ENCODE measurements at places on chromosomes 5 and 9.

DNA sequence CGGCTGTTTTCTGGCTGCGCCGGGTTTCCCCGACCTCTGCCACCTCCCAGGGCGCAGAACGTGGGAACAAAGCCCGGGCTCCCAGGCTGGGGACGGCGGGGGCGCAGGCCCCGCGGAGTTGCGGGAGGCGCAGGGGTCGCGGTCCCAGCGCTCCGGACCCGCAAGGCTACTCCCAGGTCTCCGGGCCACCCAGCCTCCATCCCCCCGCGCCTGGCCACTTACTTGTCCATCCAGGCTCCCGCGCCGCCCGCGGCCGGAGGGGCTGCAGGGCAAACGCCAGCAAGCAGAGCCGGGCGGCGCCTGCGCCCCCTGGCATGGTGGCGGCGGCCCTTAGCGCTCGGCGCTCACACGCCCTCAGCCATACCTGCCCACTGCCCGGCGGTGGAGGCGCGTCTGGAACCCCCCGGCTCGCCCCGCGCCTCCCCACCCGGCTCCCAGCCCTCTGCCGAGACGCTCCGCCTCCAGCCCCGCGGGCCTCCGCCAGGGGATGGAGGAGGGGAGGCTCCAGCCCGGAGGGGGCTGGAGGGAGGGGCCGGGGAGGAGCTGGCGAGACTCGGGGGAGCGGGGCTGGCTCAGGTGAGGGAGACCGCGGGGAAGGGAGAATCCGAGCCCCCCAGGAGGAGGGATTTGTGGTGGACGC is at the start of gene ADAM19:
ADAM19 (minus strand) TSS at position 395 of the 640 bp plus-strand sequence; CDS start at position 316, 79 bp downstream.
- no peak for DNase-seq

DNA sequence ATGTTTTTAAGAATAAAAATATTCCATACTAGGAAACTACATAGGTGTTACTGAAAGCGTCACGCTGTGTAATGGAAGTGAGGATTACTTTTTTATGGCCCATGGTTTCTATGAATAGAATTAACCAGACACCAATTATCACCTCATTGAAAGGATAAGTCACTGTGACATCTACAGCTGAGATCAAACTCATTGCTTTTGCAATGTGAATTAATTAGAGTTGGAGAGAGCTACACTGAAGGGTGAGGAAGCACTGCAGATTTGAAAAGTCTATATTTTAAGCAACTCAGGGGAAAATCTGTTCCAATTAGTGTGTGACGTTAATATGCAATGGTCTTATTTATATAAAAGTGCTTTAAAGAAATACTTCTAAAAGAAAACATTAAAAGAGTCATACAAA is 1300.1 kb upstream of the DMAC1 start:
- no peak for DNase-seq

DNA sequence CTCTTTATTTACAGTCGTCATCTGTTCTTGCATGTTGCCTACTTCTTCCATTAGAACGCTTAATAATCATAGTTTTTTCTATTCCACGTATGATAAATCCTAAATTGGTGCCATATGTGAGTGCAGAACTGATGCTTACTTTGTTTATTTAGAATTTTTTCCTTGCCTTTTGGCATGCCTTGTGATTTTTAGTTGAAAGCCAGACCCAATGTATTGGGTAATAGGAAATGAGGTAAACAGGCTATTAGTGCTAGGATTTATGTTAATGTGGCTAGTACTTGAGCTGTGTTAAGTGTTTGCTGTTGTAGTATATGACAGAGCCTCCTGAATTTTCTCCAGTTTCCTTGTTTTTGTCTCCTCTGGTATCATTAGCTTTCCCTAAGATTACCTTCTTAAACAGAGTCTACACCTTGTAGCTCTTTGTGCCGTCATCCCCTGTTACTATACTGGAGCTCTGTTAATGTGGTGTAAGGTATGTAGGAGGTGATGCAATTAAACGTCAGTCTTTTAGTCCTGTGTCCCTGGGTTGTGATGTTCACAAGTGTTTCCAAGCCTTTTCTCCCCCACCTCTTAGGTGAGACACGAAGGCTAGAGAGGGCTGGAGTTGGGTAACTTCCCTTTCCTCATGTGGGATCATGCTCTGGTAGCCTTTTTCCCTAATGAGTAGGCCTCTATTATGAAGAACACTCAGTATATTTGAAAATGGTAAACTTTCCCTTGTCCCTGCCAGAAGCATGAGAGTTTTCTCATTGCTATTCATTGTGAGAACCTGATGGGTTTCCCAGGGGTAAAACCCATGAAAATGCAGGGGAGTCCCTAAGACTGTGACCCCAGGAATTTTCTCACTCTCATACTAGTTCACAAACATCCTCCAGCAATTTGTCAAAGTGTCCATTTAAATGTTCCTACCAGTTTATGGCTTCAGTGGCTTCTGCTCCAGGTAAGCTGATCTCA is 21.2 kb downstream of the SPATA31D3 start:
- DNase-seq = no peak

DNA sequence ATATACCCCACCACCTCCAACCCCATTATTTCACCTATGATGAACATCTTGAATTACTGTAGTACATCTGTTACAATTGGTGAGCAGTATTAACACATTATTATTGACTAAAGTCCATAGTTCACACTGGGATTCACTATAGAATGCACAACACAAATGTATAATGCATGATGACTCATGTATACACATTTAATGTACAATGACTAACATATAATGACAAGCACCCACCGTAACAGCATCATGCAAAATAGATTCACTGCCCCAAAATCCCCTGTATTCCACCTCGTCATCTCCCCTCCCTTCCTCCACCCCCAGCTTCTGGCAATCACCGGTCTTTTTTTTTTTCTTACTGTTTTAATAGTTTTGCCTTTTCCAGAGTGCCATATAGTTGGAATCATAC is 47.1 kb upstream of the NEK6 start:
- no peak for DNase-seq

- no peak for DNase-seq
Observed at GRCh38 chr5:73182307-73182706, 9.3 kb downstream of the TMEM174 start.

DNA sequence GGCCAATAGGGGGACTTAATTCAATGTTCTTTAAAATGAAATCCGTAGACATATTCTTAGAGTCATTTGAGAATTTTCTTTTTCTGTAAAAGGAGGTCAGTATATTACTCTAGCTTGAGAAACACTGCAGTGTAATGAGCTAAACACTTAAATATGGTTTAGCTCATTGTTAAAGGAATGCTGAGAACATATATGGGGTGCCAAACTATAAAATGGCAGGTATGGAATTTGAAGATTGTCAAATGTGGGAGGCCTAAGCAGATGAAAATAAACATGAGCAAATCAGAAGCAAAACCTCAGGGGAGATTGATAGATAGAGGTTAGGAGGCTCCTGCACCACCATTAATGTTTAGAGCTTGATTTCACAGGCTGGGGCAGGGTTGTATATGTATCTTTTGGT is 57.9 kb downstream of the STX17 start:
- no peak for DNase-seq

GRCh38 chr9:28927691-28928090 is 1354.4 kb upstream of the C9orf72 start:
- no peak for DNase-seq

DNA sequence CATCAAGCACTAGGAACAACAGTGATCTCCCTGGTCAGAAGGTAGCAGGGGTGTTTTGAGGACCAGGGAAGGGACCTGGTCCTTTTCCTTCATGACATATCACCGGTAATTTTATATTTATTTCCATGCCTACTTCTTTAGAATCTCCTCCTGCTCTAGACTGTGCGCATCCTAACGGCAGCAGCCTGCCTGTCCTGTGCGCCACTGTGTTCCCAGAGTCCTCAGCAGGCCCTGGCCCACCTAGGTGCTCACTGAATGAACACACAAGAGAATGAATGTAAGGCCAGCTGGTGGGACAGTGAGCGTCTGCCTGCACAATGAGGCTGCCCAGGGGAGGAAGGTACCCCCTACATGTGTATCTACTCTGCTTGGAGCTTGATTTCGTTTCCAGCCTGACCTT is 51.5 kb downstream of the C5orf15 start:
- no peak for DNase-seq

GRCh38 chr5:119367502-119368237 is 11.9 kb downstream of the TNFAIP8 start:
- DNase-seq = no peak

GRCh38 chr5:66963559-66963971 is 233.0 kb downstream of the CD180 start:
- DNase-seq = no peak

DNA sequence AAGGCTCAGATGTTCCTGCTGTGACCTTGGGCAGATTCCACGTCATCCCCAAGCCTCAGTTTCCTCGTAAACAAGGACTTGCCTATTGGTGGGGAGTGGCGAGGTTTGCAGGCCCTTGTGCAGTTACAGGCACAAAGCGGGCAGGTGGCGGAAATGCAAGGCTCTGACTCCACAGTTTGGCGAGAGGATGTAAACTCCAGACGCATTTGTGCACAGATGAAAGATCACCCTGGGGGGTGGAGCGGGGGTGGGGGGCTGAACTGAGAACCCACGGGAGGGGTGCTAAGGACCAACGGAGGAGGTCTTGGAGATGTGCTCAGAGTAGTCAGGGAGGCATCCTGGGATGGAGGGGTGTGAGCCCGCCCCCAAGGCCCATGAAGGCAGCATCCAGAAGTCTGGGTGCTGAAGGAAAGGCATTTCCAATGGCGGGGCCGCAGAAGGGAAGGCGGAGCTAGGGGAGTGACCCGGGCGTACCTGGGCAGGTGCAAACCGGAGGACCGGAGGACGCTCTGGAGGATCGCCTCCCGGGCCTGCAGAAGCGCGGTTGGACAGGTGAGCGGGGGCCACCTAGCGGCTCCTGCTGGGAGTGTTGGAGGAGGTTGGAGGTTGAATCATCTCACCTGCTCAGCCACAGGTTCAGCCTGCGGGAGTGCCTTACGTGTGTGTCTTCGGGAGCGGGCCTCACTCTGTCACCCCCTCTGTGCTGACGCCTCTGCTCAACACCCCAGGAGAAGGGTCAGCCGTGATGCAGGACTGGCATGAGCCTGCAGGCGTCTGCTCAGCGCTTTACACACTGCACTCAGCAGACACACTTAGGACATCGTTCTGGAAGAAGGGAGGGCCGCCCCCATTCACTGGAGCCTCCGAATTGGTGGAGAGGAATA is 1.9 kb upstream of the FIBCD1 start:
- DNase-seq = peak; percentile 36

DNA sequence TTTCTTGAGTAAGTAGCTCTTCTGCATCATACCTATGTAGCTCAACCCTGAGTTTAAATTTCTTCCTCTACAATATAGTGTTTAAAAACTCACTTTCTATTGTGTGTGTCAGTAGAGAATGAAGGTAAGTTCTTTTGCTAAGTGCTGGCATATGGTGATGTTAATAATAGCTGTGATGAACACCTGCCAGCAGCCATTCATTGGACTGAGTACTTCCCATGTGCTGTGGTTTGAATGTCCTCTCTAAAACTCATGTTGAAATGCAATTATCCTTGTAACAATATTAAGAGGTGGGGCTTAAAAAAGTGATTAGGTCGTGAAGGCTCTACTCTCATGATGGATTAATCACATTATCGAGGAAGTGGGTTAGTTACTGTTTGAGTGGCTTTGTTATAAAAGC is 645.2 kb upstream of the RGMB start:
- DNase-seq = no peak

GRCh38 chr5:41815261-41815660 is 55.0 kb downstream of the OXCT1 start:
- no peak for DNase-seq

GRCh38 chr9:105967797-105968196 is 273.5 kb downstream of the TMEM38B start:
- no peak for DNase-seq

DNA sequence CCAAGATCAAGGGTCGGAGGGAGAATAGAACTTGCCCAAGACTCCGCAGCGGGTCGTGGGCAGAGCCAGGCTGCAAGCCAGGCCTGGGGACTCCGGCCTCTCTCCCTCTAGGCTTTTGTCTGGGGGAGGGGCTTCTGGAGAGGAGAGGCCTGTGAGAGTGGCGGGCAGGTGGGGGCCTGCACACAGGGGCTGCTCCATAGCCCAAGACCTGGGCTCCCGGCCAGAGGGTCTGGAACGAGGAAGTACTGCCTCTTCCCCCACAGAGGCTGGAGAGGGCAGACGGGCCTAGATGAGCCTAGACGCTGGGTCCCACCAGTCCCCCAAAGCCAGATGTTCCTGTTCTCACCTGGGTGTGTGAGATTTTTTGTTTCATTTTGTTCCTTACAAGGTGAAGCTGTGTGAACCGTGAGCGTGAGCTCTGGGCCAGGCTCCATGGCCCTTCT is 5.2 kb upstream of the ST6GALNAC6 start:
- no peak for DNase-seq

DNA sequence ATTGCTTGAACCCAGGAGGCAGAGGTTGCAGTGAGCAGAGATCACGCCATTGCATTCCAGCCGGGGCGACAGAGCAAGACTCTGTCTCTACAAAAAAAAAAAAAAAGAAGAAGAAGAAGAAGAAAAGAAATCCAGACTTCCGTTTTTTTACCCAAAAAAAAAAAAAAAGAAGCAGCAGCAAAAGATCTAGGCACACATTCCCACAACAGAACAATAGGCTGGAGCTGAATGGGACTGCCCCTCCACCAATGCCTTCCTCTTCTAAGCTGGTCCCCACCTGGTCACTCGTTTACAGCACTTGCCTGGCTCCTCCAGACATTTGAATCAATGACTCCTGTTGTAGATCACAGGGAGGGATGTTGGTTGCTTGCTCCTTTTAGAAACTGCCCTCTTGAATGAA is 1.6 kb upstream of the LMAN2 start:
- DNase-seq = no peak

DNA sequence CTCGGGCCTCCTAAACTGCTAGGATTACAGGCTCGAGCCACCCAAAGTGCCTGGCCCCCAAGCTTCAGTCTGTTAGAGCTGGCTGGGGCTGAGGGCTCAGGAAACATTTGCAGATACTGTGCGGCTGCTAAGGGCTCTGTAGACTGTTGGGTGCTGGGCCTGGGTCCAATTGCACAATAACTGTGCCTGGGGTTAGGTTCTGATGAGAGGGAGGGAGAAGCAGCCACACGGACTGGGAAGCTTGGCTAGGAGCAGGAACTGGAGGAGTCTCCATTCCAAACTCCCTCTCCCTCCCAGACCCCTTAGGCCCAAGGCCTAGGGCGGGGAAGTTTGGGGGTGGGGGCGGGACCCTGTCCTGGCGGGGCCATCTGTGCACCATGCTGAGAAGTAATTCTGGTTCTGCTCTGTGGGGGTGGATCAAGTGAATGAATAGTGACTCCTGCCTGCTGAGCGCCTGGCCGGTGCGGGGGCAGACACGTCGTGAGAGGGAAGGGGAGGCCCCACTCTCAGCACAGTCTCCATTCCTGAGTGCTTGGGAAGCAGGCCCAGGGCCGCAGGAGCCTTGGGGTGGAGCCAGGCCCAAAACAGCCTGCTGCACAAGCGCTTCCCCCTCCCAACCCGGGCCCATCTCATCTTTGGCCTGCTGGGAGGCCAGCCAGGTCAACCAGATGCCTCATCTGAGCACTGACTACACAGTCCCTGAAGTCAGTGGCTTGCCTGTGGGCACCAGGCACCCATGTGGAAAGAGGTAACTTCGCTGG is 1.5 kb downstream of the ASS1 start:
- DNase-seq = no peak
